ENCODE measurements at places on chromosomes 4 and X.

DNA sequence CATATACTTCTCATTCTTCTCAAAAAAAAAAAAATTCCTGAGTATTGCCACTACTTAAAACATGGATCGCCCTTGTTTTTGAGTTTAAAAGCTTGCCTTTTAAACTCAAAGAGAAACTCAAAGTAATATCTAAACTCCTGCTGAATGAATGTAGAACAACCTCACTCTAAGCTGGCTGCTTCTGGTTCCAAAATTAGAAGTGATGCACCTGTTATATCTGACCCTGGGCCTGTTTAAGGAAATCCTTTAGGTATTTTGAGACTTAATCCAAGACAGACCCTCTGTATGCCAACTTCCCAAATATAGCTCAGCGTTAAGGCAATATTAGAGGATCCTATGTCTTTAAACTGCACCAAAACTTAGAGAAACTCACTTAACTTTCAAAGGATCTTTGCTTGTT, 1.8 kb upstream of the OTUD4 start:
- no peak for DNase-seq

DNA sequence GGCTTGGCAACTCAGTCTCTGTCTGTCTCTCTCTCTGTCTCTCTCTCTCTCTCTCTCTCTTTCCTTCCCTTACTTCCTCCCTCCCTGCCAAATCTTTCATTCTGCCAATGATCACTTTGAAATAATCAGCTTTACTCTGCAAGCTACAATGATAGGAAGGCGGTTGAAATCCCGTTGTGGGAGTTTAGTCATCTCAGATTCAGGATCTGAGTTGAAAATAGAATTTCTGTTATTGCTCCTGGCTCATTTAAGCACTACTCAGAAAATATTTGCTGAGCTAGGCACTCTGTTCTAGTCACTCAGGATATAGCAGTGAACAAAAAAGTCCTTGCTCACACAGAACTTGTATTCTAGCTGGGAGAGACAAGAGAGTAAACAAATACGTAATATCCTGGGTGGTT, 56.3 kb upstream of the DCTD start:
- DNase-seq: no peak

DNA sequence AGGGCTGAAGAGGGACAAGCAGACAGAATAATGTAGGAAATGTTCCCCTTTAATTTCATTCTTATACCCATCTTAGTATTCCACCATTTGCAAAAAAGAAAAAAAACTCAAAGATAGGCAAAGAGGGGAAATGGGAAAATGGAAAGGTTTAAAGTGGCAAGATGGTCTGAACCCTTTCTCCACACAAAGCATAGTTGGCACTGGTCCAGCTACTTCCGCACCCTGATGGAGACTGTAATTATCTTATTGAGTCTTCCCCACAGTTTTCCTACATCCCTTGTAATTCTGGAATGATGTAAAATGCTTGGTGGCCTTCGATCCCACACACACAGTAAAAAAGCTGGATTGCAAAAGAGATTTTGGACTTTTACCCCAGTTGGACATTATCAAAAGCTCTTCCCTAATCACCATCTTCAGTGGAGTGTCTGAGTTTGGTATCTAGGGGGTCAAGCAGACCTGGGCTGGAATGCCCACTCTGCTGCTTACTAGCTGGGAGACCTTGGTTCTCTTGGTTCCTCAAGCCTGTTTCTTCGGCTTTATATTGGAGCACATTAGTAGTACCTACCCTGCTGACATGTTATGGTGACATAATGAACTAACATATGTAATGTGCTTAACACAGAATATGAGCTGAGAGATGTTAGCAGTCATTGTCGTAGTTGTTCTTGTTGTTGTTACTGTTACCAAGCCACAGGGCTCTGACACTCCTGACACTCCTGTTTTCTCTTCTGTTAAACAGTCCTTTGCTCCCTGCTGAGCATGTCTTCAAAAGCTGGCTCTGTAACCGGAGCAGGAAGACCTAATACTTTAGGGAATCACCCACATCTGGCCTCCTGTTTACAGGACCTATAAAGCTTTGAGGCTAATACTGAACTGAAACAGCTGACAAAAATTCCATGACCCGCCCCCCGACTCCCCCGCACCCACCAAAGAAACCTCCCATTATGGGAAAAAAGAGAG, 4.7 kb downstream of the SRPX2 start:
- DNase-seq: no peak

- no peak for DNase-seq
Observed at GRCh38 chr4:38717604-38718003, 53.6 kb downstream of the KLF3 start.

DNA sequence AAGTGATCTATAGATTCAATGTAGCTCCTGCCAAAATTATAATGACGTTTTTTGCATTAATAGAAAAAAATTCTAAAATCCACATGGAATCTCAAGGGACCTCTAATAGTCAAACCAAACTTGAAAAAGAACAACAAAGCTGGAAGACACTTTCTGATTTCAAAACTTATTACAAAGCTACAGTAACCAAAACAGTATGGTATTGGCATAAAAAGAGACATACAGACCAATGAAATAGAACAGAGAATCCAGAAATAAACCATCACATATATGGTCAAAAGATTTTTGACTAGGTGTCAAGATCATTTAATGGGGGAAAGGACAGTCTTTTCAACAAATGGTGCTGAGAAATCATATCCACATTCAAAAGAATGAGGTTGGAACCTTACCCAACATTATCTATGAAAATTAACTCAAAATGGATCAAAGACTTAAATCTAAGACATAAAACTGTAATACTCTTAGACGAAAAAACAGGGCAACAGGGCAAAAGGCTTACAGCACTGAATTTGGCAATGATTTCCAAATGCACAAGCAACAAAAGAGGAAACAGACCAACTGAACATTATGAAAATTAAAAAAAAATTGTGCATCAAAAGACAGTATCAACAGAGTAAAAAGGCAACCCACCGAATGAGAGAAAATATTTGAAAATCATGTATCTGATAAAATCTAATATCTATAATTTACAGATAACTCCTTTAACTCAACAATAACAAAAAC, 3.9 kb downstream of the FBXO8 start:
- DNase-seq: no peak

DNA sequence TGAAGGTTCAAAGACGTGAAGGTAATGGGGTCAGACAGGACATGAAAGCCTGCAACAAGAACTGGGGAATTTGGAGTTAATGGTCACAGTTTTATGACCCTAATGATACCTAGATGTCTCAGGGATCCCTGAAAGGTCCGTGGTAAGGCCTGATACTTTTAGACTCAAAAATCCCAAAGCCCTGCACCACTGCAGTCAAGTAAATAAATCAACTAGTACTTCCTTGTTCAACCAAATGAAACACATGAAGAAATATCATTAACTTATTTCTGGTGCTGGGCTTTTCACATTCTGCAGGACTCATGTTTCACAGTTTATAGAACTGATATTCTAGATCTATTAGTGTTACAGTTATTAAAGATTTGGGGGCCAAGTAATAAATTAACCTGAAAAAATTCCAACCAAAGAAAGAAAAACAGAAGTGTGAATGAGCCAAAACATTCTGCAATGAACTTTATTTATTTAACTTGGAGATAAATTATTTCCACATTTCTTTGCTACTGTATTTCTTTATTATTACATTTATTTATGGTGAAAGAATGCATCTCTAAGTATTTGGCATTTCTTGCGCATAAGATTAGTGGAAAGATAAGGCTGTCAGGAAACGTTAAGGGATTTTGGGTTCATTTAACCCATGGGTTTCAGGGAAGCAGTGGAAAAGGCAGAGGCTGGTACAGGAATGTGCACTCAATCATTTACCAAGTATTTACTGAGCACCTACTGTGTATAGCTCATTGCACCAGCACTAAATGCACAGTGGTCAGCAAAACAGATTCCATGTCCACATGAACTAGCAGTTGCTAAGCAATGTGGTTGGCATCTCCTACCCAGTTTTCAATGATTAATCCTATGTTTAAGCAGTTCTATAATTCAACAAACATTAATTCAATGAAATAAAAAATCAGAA, 8.7 kb downstream of the WDFY3 start:
- no peak for DNase-seq

GRCh38 chrX:115709039-115709438, 148.1 kb downstream of the PLS3 start:
- no peak for DNase-seq

DNA sequence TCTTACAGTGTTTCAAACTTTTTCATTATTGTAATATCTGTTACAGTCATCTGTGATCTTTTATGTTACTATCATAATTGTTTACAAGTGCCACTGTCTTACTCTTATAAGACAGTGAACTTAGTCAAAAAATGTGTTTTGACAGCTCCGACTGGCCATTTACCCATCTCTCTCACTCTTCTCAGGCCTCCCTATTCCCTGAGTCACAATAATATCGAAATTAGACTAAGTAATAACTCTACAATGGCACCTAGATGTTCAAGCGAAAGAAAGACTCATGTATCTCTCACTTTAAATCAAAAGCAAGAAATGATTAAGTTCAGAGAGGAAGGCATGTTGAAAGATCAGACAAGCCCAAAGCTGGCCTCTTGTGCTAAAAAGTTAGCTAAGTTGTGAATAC, 184.2 kb downstream of the CDS1 start:
- DNase-seq: no peak
